ENCODE measurements at places on chromosomes 2 and 18.

GRCh38 chr18:2486426-2486825 lies 84.9 kb downstream of the METTL4 start:
- peak; percentile 67 for DNase-seq

- no peak for DNase-seq
Measured at GRCh38 chr2:194004590-194005206, 1652.3 kb upstream of the SLC39A10 start.

- no peak for DNase-seq
Measured at GRCh38 chr2:220948579-220948978, 623.5 kb downstream of the EPHA4 start.

DNA sequence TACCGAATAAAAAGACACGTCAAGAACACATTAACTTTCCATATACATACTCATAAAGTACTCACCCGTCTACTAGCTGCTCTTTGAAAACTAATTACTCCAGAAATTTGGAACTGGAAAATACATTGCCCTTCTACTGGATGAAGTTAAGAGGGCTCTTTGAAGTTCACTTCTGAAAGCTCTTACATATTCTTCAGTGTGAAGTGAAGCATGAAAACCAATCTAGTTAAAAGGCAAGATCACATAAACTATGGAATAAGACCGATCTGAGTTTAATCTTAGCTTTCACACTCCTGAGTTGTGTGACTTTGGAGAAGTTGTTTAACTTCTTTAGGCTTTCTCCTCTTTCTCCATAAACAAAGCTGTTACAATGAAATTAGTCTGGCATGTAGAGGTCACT lies 38.5 kb downstream of the REV1 start:
- no peak for DNase-seq

GRCh38 chr2:10007435-10007834 lies 35.9 kb upstream of the KLF11 start:
- DNase-seq = no peak

- DNase-seq = no peak
Measured at GRCh38 chr2:3257826-3258225, 119.8 kb downstream of the EIPR1 start.

DNA sequence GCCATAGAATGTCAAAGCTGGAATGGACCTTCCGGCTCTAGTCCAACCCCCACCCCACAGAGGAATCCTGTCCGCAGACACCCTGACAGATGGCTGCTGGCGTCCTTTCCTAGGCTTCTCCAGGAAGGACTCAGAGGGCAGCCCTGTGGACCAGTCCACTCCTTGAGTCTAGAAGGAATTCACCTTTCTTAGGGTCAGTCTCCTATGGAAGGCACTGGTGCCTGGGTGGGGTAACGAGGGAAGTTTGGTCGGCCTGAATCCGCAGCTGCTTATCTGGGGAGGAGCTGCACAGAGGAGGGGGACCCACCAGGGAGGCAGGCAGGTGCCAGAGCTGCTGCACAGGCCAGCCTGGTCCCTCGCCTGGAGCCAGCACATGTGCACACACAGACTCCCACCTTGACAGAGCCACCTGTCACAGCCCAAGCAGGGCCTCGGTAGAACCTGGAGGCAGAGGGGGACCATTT lies 2.5 kb downstream of the DNMT3A start:
- DNase-seq = no peak

DNA sequence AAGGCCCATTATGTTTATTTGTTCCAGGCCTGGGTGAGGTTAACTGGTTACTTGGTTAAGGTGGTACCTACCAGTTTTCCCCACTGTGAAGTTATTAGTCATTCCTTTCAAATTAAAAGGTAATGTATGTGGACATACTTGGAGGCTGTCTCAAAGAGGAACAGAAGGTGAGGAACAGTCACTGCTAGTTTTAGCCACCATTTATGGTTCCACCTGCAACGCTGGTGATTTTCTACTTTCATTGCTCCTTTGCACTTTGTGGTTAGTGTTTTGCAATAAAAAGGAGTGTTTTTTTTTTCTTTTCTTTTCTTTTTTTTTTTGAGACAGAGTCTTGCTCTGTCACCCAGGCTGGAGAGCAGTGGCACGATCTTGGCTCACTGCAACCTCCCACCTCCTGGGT lies 6.1 kb upstream of the ST6GAL2 start:
- DNase-seq = no peak

- no peak for DNase-seq
Measured at GRCh38 chr2:116732322-116732721, 1082.2 kb upstream of the DDX18 start.

DNA sequence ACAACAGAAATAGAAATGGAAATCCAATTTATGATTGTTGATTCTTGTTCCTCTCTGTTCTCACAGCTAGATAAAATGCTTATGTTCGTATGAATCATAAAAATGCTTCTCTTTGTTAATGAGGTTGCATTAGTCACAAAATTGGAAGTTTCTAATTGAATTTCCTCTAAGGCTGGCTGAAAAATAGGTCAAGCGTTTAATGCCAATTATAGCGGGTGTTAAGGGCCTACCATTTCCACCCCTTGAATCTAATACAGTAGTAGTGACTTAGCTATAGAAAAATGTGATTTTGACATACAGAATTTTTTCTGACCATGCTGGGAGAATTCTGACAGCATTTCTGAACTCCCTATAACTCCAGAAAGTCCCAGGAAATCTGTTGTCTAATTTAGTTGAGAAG lies 107.1 kb downstream of the TTN start:
- DNase-seq = no peak

GRCh38 chr2:238379096-238379810 lies 47.5 kb upstream of the ASB1 start:
- DNase-seq = no peak

- DNase-seq = no peak
Measured at GRCh38 chr2:191565647-191566198, 112.2 kb upstream of the NABP1 start.

- no peak for DNase-seq
Measured at GRCh38 chr18:8034674-8035073, 467.6 kb downstream of the PTPRM start.

DNA sequence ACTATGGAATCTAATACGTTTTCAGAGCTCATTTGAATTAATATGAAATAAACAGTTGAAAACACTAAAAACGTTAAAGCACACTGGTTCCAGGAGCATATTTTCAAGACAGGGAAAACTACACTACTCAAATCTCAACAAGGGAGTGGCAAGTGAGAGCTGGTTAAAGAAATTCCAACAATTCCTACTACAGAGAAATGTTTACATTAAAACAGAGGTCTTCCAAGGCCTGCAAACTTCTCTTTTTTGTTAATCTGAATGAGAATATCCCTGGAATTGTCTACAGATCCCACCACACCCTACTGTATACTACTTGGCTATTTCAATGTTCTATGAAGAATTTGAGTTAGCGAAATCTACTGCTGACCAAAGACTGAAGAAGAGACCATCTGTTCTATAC lies 231.5 kb downstream of the ZEB2 start:
- no peak for DNase-seq

- DNase-seq = no peak
Measured at GRCh38 chr2:158546412-158547144, 89.8 kb downstream of the PKP4 start.

DNA sequence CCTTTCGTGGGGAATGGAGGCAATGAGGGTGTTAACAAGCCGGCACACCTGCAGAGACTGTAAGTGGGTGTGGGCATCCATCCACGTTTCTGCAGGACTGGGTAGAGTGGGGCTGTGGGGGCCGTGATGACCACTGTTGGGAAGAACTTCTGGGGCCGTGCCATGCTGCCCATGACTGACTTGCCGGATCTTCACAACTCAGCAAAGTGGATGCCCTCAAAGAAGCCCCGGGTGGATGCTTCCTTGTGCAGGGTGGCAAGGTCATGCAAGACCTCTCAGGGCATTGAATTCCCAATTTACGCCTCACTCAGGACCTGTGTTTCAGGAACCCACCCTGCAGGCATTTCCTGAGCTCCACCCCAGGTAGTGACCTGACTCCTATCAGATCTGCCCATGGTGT lies 143.5 kb upstream of the TPO start:
- no peak for DNase-seq

DNA sequence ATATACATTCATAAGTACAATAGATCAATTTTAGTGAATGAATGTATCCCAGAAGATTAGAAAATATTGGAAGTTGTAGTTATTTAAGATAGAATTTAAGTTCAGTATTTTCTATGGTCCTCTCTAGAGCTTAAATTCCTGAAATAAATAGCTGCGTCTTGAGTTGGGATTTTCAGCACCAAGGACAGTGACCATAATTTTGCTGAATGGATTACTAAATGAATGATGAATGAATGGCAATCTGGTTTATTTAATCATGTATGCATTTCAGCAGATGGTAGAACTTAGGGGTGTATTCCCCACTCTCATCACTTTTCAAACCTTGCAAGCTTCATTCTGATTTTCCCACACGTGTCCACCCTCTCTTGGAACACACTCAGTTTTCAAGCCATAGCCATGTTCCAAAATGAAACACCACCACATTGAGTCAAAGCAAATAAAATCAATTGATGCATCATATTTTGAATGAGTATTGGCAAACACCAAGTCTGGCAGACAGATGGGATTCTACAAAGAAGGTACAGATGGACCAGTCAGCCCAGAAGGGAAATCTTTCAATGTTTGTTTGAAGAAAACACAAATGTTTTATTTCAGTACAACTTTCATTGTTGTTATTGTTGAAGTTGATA lies 362.2 kb upstream of the NXPH2 start:
- DNase-seq = no peak

DNA sequence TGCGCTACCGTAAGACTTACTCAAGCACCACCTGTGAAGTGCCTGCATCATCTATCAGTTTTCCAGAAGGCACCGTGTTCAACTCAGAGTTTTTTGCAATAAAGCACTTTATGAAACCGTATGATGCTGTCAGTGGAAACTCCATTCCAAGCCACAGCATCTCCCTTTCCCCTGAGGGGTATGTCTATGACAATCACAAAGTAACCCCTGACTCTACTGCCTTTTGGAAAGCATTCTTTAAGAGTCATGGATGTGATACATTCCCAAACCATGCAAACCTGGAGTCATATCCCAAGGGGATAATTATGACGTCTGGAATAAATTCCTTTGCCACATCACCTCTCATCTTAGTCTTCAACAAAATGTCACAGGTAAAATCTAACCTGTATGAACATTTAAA lies 39.2 kb downstream of the UNC50 start:
- DNase-seq = no peak

DNA sequence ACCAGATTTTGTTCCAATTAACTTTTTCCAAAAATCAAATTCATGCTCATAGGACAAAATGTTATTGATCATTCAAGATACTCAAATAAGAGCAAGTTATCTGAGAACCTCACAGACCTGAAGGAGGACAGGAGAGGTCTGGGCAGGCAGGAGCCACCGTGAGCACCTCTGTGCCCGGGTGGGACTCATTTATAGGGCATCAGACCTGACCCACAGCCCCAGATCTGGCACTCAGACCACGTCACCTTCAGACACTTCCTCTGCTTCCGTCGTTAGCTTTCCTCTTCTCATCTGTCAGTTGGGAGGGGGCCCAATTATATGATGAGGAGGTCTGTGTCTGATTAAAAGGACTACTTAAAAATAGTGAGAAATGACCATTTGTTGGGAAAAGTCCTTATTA lies 169.4 kb downstream of the EIPR1 start:
- DNase-seq = no peak

DNA sequence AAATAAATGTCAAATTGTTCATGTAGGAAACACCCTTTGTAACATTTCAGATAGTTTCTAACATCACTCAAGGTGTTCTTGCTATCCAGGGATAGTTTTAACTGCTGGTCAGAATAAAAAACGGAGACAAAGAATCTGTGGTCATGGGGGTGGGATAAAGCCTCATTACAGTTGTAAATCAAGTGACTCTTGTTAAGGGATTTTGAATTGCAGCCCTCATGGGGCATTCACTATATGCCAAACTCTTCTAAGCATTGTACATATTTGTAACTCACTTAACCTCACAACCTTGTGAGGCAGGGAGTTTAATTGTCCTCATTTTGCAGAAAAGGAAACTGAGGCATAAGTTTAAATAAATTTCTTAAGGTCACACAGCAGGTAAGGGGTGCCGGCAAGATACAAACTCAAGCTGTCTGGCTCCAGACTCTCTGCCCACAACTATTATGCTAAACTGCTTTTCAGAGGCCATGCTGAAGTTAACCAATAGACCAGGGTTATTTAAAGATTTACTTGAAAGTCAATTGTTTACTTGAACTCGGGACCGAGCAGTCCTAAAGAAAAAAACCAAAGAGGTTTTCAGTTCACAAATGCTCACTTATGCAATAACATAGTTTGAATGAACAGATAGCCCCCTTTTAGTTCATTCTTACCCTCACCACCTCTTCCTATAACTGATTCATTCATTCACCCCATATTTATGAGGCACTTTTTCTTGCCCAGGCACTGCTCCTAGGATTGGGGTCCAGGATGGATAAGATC lies 121.6 kb upstream of the FZD5 start:
- no peak for DNase-seq

DNA sequence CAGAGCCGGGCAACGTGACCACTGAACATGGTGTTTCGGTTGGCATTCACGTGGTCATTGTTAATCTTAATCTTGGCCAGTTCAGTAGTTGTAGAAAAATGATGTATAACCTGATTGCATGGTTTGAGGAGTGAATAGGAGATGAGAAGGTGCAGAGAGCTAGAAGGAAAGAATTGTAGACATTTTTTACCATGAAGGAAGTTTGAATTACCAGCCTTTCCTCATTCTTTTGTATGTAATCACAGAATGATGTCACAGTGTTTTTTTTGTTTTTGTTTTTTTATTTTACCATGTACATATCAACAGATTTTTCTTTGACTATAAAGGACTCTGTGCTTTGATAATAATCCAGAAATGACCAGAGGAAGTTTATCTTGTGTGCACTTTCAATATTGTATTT lies 126.3 kb downstream of the LTBP1 start:
- DNase-seq = no peak

GRCh38 chr2:63698786-63699548 lies 110.2 kb downstream of the MDH1 start:
- DNase-seq = peak; percentile 83

DNA sequence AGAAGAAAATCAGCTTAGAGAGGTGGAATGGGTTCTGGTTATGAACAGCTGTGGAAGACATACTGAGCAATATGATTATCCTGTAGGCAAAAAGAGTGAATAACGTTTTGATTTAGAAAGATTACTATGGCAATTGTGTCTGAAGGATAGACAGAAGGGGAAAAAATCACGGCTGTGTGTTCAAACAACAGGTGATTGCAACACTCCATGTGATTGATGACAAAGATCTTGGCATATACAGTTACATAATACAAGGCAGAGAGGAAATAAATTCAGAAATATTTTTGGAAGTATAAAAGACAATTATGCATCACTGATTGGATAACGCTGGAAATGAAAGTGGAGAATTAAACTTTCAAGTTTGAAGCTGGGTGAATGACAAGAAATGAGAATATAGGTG lies 58.5 kb upstream of the KCNJ3 start:
- DNase-seq = no peak

DNA sequence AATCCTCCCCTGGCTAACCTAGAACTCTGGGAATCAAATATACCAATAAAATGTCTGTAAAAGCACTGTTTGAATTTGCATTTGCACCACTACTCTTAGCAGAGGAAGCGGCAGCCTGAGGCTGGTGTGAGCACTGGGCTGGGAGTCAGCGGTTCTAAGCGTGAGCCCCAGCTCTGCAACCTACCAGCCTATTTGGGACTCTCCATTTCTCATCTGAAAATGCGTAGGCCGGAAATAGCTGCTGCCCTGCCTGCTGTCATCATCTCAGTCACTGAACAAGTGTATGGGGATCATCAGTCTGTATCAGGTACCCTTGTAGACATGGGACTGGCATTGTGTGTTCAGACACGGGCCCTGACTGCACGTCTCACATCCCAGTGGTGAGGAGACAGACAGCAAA lies 194.3 kb downstream of the ANKRD30B start:
- no peak for DNase-seq

Data from H4 (cell line).